ENCODE measurements at places on chromosomes 2 and 18.
A peak's percentile ranks its signal among the peaks of the same experiment; 100 is the strongest.

- DNase-seq, result no peak
These were observed 277.0 kb upstream of the MAP2 start for GRCh38 chr2:209146682-209147320.

DNA sequence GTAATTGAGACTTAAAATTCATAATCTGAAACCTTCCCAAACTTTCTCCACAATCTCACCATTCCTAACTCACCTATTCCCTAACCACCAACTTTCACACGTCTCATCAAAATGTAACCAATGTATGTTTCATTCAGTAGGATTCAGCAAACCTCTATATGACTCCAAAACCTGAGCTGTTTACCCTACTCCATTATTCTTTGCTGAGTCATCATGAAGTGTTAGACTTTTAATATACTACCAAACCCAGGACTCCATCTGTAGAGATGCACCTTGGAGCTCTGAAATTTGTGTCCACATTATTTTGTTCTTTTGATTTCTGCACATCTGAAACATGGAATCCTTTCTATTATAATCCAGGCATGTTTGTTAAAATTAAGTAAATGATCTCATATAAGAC, 727.0 kb upstream of the PIK3C3 start:
- no peak for DNase-seq

- DNase-seq, result no peak
These were observed 38.5 kb upstream of the TRIB2 start for GRCh38 chr2:12678186-12678585.

DNA sequence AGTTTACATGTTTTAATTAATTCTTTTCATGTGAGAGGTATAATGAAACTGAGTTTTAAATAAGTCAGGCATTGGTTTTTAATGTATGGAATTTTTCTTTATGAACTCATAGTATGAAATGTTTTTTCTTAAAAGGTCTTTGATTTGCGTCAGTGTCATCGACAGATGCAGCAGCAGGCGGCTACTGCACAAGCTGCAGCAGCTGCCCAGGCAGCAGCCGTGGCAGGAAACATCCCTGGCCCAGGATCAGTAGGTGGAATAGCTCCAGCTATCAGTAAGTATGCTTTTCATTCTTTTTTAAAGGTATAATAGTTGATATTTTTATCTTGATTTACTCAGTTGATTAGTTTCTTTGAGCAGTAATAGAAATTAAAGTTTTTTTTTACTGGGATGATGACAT, 46.5 kb downstream of the SMAD4 start:
- DNase-seq, result no peak

GRCh38 chr18:78875016-78875777, 104.4 kb upstream of the SALL3 start:
- no peak for DNase-seq

- DNase-seq, result no peak
These were observed 11.3 kb upstream of the CAB39 start for GRCh38 chr2:230701308-230701707.

DNA sequence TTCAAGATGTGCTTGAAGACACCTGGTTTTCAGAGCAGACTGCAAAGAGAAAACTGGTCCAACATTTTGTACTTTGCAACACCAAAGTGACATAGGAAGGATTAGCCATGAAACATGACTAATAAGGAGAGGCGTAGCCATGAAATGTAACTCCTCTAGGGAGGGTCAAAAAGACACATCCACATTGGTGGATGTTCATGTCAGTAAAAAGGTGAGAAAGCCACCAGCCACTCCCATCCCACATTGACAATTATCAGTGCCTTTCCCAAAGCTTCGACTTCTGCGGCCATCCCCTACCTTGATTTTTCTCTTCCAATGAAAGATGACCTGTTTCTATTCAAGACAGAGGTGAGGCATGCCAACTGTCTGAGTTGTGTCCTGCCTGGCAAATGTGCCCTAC, 223.2 kb downstream of the ALK start:
- DNase-seq, result no peak

DNA sequence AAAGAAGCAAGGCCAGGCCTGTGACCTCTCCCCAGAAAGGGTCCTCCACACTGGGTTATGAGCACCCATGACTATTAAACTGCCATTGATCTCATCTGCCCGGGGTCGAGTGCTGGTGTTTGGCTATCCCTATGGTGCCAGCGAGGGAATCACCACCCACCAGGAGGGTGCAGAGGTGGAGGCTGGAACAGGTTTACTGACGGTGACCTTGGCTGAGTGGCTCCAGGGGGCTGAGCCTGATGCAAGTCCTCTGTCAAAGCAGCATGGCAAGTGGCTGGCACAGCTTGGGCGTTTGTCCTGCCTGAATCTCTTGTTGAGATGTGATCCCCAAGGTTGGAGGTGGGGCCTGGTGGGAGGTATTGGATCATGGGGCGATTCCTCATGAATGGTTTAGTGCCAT, 196.4 kb upstream of the HDAC4 start:
- no peak for DNase-seq

DNA sequence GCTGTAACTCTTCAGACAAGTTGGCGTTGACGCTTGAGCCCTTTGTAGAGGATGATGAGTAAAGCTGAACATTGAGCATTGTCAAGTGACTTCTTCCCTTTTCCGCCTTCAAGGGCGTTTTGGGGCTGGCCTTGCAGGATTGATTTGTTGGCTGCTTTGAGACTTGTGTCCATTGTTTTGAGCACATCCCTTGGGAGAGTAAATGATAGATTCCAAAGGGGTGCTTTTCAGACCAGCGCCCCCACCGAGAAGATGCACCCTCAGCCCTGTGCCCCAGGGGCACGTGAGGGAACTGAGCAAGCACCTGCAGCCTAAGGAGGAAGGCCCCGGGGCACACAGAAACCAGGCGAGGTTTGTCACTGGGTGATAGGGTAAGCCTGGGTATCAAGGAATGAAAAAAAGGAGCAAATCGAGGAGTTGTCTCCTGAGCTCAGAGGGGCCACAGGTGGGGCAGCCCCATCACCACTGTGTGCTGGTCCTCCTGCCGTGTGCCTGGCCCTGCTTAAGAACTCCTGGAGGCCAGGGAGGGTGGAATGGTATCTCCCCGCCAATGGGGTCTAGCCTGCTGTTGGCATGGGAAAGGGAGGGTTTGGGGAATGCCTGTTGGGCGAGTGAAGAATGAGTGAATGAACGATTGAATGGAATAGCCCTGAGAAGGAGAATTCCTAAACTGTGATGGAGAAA, 64.0 kb downstream of the RAB31 start:
- DNase-seq, result no peak

DNA sequence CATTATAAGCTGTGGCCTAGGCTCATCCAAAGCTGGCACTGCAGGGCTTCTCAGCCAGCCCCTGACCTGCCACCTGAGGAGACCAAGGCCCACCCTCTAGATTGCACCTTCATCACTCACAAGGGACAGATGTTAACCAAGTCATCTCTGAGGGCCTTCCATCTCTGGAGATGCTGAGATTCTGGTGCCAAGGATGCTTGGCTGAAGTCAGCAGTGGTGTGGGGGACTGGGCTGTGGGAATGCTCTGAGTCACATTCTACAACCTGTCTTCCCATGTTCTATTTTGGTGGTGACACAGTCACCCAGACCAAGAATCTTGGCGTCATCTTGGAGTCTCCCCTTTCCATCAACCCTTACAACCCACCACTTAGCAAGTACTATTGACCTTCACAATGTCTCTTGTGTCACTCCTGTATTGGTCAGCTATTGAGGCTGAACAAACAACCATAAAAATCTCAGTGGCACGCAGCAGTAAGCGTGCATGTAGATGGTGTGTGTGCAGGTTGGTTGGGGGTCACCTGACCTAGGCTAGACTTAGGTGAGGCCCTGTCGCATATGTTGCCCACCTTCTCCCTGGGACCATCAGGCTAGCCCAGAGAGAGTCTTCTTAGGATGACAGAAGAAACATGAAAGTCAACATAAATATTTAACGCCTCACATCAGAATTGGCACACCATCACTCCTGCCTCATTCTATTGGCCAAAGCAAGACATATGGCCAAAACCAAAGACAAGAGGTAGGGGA, 135.0 kb downstream of the SMAD7 start:
- no peak for DNase-seq

DNA sequence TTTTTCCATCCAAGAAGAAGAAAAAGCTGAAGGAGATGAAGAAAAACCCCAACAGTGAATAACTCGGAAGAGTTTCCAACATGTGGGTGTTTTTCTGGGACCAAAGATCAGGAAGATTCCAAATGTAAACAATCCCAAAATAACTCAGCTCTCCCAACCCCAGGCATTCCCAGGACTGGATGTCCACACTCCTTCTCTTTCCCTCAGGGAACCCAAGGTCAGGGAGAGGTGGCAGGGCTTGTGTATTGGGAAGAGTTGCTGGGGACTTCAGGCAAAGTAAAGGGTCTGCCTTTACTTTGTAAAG, 268.0 kb downstream of the DYSF start:
- no peak for DNase-seq

- no peak for DNase-seq
These were observed 27.0 kb upstream of the FAM124B start for GRCh38 chr2:224428787-224429440.

- no peak for DNase-seq
These were observed 76.7 kb upstream of the ACAA2 start for GRCh38 chr18:49890041-49890440.

DNA sequence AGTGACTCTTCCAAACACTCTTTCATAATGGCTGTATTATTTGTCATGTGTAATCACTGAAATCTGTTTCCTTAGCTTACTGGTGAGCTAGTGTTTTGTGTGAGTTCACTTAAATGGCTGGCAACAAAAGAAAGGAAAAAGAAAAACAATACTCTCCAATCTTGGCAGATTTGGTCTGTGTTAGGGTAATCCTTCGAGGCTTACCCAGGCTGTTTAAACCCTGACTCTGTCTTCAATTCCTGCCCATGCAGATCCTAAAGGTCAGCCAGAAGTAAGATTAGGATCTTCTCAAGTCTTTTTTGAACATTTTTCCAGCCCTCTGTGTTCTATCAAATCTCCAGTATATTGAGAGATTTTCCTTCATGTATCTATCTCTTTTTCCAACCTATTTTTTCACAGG, 85.3 kb downstream of the CCDC178 start:
- DNase-seq, result no peak

- DNase-seq, result peak; percentile 75
These were observed 344.8 kb downstream of the TGIF1 start for GRCh38 chr18:3794537-3795348.

DNA sequence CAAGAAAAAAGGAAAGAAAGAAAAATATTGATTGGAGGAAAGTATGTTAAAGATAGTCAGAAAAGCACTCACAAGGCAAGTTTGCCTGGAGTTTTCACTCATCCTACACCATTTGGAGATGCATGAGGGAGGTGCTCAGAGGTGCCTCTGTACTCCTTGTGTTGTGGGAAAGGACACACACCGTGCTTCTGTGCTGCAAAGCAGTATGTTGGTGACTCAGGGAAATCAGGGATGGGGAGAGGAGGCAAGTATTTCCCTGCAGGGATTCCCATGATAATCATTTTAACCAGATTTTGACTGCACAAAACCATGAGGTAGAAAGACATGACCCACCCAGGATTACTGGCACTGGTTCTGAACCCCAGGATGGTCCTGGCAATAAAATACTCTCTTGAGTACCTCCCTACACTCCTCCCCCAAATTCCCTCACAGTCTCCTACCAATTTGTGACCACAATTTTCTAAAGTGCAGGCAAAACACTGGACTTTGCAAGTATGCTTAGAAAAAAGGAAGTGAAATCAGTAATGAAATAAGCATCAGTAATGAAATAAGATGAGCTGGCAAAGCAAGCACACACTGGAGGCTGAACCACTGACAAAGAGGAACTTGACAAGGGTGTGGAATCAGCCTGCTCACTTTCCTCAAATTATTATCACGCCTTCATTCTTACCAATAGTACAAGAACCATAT, 155.5 kb upstream of the ACVR2A start:
- DNase-seq, result no peak

DNA sequence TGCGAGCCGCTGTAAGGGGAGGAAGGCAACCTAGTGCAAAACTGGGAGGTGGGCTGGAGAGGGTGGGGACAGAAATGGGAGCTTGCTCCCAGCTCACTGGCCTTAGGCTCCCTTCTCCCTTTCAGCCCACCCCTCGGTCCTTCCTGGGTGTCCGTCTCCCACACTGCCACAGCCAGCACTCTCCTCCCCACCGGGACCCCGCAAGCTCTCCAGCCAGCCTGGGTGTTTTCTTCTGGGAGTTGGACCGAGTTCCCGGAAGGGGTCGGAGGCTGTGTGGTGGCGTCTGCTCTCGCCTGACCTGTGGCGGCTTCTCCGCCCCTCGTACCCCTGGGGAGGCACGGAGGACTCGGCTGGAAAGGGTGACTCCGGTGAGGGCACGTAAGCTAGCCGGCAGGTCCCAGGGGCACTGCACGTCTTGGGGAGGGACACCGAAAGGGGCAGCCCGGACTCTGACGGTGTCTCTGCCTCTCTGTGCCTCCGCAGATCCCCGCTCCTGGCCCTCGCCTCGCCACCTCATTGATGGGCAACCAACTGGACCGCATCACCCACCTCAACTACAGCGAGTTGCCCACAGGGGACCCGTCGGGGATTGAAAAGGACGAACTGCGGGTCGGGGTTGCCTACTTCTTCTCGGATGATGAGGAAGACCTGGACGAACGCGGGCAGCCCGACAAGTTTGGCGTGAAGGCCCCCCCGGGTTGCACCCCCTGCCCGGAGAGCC, 1.1 kb downstream of the LRATD1 start:
- no peak for DNase-seq

DNA sequence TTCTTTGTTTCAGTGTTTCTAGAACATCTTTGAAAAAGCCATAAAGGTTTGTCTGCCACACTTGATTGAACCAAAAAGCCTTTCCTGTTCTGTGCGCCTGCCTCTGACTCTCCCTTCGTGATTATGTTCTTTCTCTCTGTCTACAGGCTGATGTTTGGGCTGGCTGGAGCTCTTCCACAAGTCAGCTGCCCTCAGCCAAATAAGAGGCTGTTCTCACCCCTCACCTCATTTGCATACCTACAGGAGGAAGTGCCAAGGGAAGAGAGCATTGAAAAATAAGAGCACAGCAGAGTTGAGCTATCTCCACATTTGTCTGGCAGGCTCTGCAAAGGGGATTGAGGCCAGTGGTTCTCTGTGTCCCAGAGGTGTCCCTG, 15.8 kb downstream of the INPP5D start:
- DNase-seq, result no peak

DNA sequence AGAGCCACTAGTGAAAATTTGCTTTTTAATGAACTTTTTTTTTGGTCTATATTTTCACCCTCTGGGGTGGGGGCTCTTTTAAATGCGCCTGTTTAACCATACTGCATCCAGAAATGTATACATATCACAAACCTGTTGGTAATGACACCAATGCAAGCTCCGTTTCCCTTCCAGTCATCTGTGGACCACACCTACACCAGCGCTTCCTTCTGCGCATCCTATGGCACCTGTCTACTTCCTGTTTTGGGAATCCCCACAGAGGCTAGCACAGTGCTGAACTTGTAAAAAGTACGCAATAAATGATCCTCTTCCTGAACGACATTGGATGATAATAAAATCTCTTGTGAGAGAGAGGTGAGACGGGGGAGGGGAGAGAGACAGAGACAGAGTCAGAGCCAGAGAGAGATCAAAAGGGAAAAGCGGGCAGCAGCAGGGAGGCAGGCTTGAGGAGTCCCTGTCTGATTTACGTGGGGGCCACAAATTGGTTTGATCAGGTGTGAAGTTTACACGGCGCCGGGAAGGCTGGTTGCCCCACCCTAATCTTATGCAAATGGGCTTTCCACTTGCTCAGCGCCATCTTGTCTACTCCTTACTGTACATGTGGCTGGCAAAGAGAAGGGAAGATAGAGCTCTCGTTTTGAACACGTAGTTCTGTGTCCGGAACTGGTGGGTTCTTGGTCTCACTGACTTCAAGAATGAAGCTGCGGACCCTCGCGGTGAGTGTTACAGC, 38.1 kb upstream of the SLC38A11 start:
- DNase-seq, result no peak

All from T1000 (cell line).